Astrocyte (in vitro differentiated cells and primary cell): ENCODE measurements at places on chromosomes 5 and 9.

DNA sequence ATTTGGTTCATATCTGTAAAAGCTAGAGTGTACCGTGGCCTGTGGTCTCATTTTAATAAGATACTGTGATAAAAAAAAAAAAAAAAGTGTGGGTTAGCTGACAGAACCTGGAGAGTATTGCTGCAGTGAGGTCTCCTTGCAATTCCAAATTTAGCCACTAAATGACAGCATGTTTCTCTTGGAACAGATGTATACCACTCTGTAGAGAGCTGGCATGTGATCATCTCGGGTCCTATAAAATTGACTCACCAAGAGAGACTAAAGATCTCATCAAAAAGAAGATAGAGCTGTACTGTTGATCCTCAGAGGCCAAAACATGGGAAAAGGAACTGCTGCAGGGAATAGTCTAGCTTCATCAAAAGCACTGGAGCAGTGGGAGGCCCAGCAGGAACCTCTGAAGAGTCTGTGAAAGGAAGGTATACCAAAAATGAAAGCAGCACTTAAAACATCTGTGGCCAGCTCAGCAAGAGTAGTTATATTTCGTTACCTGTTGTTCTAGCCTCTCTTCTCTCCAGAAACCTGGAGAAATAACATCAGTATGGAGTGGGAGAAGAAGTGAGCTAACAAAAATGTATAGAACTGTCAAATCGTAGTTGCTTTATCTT, 826.8 kb downstream of the EFNA5 start:
- peak; percentile 14 for DNase-seq

- peak; percentile 5 for DNase-seq
Observed at GRCh38 chr5:18314192-18314778, 680.0 kb downstream of the TAF11L14 start.

DNA sequence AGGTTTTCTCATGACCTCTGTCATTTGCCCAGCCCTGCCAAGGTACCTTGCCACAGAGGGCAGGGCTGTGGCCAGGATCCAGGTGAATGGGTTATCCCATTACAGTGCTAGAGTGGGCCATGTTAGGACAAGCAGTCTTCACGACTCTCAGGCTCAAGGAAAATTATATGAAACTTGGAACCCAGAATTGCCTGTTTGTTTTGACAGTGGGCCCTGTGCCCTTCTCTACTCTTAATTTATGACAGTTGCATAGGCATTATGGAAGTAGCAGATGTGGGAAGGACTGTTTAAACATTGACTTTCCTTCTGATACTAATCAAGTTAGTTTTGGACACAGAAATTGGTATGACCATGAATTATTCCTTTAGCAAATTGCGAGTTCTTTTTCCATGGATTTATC, 41.7 kb downstream of the ITGA2 start:
- no peak for DNase-seq

GRCh38 chr5:1732945-1733344, 66.7 kb downstream of the MRPL36 start:
- DNase-seq: no peak

GRCh38 chr5:122937914-122938313, 92.5 kb downstream of the SNX24 start:
- no peak for DNase-seq

GRCh38 chr9:115733318-115734110, 420.1 kb upstream of the PAPPA start:
- no peak for DNase-seq

GRCh38 chr5:18281947-18282581, 647.8 kb downstream of the TAF11L14 start:
- peak; percentile 32 for DNase-seq

DNA sequence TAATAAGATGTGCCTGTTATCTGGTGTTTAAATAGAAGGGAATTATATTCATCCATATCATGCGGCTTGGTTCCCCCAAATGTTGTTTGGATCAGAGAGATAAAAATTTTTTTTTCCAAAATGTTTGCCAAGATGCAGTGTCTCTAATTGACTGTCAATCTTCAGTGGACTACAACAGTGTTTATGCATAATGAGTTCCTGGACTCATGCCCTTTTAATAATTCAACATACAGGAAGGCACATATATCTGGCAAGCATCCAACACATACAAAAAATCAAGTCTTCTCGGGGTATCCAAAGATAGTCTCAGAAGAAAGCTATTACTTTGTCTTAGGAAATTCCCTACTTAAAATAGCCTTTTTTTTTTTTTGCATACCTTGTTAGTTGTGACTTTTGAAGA, 1534.7 kb downstream of the EFNA5 start:
- no peak for DNase-seq

- DNase-seq: no peak
Observed at GRCh38 chr5:6118691-6119090, 259.7 kb downstream of the MED10 start.

GRCh38 chr5:77774981-77775789, 954 bp downstream of the TBCA start:
- no peak for DNase-seq

- DNase-seq: no peak
Observed at GRCh38 chr5:131384616-131385214, 120.9 kb downstream of the CDC42SE2 start.

GRCh38 chr9:14347406-14348122, 33.6 kb upstream of the NFIB start:
- DNase-seq: no peak

DNA sequence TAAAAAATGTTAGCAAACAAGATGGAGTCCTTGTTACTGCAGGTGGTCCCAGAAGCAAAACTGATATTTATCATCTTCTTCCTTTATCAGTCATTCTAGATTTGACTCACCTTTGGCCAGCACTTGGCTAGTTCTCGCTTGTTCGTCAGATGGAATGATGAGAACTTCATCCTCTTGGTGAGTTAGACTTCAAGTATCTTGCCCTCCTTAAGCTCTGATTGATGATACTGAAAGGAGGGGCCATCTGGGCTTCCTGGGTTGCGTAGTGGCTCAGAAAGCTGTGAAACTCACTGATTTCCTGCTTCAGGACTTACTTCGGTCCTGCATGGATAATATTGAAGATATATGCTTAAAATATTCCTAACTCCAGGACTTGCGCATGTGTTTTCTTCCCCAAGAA, 1248.2 kb upstream of the CDH9 start:
- no peak for DNase-seq

GRCh38 chr5:172436879-172437369, 17.4 kb downstream of the SH3PXD2B start:
- no peak for DNase-seq

- DNase-seq: no peak
Observed at GRCh38 chr5:65068410-65068809, 299.7 kb downstream of the CWC27 start.

DNA sequence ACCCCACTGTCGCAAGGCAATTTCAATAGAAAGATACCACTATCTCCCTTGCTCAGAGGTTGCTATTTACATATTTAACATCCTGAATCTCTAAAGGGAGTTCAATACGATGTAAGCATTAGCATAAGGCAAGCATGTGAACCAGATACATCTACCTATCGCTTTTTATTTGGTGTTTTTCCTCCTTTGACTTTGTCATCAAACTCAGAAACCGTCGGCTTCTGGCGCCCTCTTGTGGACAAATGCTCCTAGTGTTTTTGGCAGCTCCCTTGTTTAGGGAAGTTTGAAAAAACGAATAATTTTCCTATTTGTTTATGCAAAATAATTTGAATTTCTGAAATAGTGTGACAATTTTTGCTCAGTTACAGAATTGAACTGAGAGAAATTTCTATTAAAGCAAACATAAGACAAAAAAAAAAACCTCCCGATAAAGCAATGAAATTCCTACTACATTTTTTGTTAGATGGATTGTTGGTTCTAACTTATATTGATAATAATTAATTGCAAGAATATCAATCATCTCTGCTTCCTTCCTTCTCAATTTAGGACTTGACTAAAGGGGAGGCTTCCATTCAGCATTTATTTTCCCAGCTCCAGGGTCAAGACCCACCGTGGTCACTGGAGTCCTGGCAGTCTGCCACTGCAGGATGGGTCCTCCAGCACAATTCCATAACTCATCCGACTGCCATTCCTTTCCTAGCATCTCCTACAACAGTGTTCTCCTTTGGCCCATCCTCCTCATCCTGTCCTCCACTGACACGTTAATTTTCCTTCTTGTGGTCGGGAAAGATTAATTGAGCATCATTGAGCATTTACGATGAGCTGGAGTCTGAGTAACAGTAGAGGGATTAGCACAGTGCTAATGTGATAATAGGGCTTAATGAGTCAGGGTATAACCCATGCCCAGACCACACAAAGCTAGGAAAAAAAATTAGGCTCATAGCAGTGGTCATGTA, 131.8 kb upstream of the CHD1 start:
- peak; percentile 93 for DNase-seq

GRCh38 chr5:158814521-158814920, 285.2 kb downstream of the EBF1 start:
- no peak for DNase-seq

DNA sequence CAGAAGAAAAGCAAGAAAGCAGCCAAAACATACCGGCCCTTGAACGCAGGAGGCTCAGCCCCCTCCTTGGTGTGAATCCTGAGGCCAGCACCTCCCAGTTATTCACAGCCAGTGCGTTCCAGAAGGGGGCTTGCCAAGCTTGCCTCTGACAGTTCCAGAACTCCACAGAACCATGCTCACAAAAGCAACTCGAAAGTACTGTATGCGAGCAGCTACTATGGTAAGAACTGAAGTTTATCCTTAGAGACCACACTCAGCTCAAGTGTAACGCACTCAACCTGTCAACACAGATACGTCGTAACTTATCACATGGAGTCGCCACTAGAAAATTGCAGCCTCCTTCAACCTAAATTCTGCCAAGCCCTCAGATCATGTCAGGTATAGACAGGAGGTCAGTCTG, 1.4 kb downstream of the UBAC1 start:
- DNase-seq: no peak
